ENCODE measurements at places on chromosomes 11 and 22.

DNA sequence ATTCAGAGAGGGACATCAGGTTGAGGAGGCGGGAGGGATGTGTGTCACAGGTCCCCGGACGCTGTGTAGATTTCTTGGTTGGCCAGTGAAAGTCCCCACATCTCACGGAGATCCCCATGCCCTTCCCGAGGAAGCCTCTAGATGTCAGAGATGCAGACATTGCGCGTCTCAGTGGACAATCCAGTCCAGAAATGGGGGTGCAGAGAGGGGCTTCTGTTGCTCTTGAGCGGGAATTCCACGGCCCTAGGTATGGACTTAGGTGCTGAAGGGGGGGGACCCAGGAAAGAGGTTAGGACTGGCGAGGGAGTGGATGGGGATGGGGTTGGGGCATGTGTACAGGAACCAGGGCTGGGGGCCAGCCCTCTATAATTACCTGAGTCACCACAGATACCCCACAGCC lies 7.0 kb downstream of the THY1 start:
- no peak for DNase-seq

GRCh38 chr11:15941206-15941770 lies 415.1 kb downstream of the SOX6 start:
- no peak for DNase-seq

GRCh38 chr22:43476751-43477725 lies 65.2 kb downstream of the MPPED1 start:
- no peak for DNase-seq

DNA sequence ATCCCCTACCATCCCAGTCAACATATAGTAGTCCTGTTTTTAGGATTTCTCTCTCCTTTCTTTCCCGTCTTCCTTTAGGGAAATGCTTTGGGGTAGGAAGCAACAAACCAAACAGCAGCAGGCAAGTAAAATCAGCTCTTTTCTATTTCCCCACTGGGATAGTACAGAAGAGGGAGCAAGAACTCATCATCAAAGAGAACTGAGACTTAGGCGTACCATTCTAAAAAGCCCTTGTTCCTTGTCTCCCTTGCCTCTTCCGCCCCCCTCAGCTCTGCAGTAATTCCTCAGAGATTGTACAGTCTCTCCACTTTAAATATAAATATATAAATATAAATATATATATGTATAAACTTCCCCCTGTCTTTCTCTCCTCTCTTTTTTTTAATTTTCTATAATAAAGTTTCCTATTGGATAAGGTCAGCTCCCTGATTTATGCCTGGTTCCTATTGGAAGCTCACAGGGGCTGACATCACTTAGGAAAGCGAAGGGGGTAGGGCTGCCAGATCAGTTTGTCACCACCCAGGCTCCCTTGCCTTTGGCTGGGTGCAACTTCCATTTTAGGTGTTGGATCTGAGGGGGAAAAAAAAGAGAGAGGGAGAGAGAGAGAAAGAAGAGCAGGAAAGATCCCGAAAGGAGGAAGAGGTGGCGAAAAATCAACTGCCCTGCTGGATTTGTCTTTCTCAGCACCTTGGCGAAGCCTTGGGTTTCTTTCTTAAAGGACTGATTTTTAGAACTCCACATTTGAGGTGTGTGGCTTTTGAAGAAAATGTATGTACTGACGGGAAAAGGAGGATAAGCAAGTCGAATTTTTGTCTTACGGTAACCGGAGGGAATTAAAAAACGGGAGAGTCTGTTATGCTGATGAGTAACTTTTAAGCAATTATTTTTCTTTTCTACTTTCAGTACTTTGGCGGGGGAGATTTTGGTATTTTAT lies at the start of gene CTNND1:
Gene CTNND1, plus strand, starts transcription at position 502 of the 934 bp plus-strand sequence. CDS start 29,677 bp downstream, outside the sequence.
- no peak for DNase-seq

GRCh38 chr11:78060533-78060932 lies 3.1 kb upstream of the THRSP start:
- DNase-seq = no peak

- no peak for DNase-seq
Measured at GRCh38 chr22:39142088-39142680, 10.3 kb downstream of the CBX7 start.

DNA sequence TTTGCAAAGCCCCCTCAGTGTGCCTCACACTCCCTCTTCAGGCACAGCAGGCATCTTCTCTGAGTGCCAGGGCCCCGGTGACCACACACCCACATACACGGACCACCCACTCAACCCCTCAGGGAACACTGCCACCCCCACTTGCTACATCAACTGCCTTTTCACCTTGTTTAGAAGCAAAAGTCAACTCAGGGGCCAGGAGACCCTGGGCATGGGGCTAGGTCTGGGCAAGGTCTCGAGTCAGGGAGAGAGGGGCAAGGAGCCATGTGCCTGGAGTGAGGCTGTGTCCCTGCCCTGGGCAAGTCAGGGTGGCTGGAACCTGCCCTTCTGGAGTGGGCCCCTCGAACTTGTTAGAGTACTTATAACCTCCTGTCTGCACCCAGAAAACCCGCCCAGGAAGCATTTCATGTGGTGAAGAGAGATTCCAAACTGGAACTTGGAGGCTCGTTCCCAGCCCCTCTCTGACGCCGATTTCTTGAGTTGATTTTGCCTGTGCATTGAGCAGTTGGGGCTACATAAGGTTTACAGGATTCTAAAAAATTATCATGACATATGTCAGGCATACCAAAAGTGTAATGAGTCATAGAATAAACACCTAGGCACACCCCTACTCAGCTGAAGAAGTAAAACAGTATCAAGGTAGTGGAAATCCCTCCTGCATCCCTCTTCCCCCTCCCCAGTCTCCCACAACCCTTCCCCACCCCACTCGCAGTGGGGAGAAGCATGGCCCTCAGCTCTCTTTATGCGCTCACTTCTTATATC lies 74.3 kb downstream of the MYEOV start:
- no peak for DNase-seq

GRCh38 chr11:22627421-22627820 lies 1.8 kb upstream of the FANCF start:
- no peak for DNase-seq

DNA sequence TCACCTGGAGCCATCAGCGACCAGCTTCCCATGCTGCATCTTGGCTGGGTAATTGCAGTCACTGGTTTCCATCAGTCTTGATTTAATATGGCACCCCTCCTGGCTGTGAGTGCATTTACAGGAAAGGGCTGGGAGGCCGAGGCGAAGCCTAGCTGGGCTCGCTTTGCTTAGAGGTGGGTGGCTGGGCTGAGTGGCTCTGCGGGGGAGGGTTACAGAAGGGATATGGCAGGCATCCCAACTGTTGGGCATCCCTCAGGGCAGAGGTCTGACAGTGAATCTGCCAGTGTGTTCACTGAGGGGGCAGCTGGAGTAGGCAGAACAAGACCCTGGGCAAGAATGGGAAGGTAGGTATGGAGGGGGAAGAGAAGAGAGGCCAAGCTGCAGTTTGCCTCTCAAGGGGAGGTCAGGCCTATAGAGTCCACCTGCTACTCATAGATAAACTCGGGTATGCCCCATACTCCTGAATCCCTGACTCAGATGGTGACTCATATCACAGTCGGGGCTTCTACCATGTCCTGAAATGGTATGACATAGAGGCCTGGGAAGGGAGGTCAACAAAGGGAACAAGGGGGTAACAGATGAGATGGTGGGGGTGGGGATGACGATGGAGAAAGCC lies 77.5 kb upstream of the PHOX2A start:
- DNase-seq = no peak

GRCh38 chr11:58503361-58503856 lies 4.5 kb downstream of the OR5B21 start:
- no peak for DNase-seq

- DNase-seq = no peak
Measured at GRCh38 chr11:7936615-7937014, 4.9 kb downstream of the OR10A3 start.

DNA sequence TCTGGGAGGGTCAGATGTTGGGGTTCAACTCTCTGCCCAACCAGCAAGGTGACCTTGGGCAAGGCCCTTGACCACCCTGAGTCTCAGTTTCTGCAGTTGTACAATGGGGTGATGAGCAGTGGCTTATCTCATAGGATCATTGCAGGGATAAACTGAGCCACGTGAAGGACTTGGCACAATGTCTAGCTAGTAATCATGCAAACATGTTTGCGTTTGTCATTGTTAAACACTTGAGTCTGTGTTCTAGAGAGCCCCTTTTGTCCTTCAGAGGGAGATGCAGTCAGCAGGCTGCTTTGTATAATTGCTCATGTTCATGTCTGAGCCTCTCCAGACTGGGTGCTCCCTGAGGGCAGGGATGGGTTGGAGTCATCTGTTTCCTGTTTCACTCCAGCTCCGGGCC lies 15.8 kb downstream of the CD82 start:
- no peak for DNase-seq

GRCh38 chr11:35485656-35486322 lies 39.6 kb downstream of the PAMR1 start:
- peak; percentile 42 for DNase-seq

DNA sequence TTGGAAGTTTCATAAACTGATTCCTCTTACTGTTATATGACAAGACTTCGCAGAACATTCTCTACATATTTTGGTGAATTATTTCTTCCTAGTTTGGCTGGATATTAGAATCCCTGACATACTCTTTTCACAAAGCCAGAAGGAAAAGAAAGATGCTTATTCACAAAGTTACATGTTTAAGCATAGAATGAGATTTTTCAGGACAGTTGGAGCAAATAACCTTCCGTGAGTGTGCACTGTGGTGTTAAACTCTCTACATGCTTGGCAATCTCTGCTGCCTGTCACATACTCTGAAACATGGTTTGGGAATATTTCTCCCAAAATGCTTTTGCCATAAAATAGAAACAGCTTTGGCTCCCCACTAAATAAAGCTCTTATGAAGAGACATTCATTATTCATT lies 230.0 kb upstream of the MTNR1B start:
- DNase-seq = no peak

DNA sequence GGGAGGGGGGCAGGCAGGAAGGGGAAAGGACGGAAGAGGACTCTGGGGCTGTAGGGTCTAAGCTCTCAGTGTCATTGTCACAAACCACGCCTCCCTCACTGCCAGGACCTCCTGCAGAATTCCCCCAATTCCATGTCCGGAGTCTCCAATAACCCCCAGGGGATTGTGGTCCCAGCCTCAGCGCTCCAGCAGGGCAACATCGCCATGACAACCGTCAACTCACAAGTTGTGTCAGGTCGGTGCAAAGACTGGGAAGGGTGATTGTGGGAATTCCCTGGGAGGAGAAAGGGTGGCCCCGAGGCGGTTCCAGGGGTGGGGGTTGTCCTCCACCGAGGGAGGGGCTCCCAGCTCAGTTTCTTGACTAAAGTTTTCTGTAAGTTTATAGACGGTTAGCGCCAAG lies 86.0 kb downstream of the FEZ1 start:
- no peak for DNase-seq

- DNase-seq = no peak
Measured at GRCh38 chr11:126718276-126718675, 282.3 kb downstream of the KIRREL3 start.

- no peak for DNase-seq
Measured at GRCh38 chr11:20031155-20032001, 128.9 kb downstream of the DBX1 start.

DNA sequence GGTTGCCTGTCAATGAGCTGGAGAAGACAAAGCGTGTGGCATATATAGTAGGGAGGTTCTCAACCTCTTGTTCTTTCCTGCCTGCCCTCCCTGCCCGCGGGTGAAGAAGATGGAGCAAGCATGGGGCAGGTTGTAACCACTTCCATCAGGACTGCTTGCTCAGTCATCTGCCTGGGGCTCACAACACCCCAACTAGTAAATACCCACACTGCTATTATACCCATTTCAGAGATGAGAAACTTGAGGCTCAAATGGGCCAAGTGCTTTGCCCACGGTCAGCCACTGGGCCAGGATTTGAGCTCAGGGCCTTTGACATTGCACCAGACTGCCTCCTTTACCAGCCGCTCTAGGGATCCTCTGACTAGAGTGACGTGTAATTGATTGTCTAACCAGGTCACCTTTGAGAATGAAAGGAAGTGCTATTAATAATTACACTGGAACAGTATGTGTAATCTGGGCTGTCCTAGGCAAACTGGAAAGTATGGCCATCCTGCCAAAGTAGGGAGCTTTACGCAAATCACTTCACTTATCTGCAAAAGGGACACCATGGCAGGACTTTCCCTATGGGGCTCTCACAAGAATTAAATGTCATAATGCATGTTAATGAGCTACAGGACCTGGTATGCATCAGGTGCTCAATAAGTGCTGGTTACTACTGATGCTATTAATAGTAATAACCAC lies 2.8 kb upstream of the CDC42EP1 start:
- no peak for DNase-seq

DNA sequence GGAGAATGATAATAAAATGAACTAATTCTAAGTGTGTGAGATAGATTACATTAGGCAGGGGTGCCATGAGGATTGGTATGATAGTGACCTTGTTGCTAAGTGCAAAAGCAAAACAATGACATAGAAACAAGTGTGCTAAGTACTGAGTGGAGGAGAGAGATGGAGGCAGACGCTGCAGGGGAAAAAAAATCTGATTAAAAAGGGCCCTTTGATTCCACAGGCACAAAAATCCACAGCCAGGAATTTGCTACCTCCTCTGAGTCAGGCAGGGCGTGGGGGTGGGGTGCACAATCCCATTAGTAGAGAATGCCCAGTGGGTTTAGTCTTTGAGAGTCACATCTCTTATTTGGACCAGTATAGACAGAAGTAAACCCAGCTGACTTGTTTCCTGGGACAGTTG lies at the start of gene CNTF:
Gene CNTF, plus strand, starts transcription at position 322 of the 400 bp plus-strand sequence. CDS start 88 bp downstream, outside the sequence.
- no peak for DNase-seq

- DNase-seq = no peak
Measured at GRCh38 chr11:69986440-69986787, 91.7 kb upstream of the ANO1 start.

GRCh38 chr11:33819278-33820035 lies 45.1 kb upstream of the FBXO3 start:
- DNase-seq = no peak
